Karpas-422 (cell line): ENCODE measurements at places on chromosomes 2 and 18. TPM values are rescaled to one million over a fixed set of nuclear protein-coding genes. Genes with fewer than 3 reads are reported as not detected.

DNA sequence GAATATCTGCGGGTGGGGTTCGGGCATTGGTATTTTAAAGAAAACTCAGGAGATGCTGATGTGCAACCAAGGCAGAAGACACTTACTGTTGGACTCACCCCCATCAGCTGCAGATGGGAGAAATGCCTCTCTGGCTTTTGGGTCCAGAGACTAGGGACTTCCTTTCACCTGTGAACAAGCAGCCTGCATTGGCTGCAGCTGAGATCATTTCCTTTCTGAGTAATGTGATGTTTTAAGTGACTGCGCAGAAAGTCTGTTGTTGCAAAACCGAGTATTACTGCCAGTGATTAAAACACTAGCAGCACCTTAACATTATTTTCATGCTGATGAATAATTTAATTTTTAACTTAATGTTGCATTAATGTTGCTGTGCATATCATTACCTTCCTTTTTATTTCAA lies 143.0 kb downstream of the TSN start:
- no peak for DNase-seq

Gene SCN7A
- total RNA-seq = not detected in 2 replicates

DNA sequence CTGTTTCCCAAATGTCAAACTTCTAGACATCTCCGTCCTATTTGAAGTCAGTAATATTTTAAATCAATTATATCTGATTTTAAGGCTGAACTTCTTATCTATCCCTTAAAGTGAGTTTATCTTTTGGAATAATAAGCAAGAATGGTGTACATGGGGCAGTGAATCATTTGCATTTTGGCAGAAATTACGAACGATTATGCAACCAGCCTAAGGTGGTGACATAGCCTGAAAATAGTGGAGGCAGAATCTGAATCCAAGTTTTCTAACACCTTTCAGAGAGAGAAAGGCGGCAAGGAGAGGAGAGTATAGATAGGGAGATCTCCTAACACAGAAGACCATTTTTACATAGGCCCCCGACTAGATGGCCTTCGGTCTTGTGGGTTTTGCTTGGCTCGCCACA lies 10.7 kb downstream of the ZBTB14 start:
- no peak for DNase-seq

Gene IL36A
- not detected in 2 replicates for total RNA-seq

Gene CRYBA2
- total RNA-seq = not detected in 2 replicates

GRCh38 chr2:196617430-196617829 lies 22.1 kb upstream of the CCDC150 start:
- no peak for DNase-seq

Gene MROH2A
- 1.9 and 2.6 TPM in 2 replicates for total RNA-seq

GRCh38 chr2:189549449-189549832 lies 31.1 kb downstream of the SLC40A1 start:
- DNase-seq = no peak
